ENCODE measurements at places on chromosomes 7 and 10.

GRCh38 chr10:77398986-77399755 lies 238.4 kb downstream of the KCNMA1 start:
- no peak for DNase-seq

GRCh38 chr7:83475420-83475819 lies 173.5 kb downstream of the SEMA3E start:
- DNase-seq, result no peak

DNA sequence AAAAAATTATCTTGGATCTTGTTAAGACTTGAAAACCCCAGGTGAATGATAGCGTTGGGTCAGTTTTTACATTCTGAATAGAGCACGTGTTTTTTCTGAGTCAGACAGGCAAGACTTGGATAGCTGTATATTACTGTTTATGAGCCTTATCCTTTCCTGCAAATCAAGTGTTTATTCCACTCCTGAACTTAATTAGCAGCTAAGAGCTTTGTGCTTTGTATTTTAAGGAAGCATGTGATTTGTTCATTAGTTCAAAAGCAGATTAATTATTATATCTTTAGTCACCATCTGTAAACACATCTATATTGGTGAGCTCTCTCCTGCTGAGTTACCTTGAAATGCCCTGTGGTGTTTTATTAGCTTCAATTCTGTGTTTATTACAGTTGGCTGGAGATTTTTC lies 98.6 kb upstream of the PRPS1L1 start:
- DNase-seq, result no peak

- no peak for DNase-seq
These were observed 730.6 kb upstream of the VSTM2A start for GRCh38 chr7:53811555-53812079.

DNA sequence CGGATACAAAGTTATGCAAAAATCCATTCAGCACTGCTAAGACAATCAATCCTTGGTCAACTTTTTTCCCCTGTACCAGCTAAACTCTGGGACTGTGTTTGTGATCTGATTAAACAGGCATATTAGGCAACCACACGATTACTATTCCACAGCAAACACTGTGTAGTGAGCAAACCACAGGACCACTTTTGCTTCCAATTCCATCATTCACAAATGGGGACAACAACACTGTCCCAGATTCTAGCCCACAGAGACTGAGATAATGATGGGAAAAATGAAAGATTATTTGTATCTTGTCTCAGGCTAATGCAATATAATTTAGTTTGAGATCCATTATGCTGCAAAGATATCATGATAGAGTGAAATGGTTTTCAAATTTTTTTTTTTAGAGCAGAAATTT lies 163.7 kb upstream of the AOAH start:
- no peak for DNase-seq

GRCh38 chr7:37337522-37337921 lies 111.1 kb downstream of the ELMO1 start:
- DNase-seq, result no peak

DNA sequence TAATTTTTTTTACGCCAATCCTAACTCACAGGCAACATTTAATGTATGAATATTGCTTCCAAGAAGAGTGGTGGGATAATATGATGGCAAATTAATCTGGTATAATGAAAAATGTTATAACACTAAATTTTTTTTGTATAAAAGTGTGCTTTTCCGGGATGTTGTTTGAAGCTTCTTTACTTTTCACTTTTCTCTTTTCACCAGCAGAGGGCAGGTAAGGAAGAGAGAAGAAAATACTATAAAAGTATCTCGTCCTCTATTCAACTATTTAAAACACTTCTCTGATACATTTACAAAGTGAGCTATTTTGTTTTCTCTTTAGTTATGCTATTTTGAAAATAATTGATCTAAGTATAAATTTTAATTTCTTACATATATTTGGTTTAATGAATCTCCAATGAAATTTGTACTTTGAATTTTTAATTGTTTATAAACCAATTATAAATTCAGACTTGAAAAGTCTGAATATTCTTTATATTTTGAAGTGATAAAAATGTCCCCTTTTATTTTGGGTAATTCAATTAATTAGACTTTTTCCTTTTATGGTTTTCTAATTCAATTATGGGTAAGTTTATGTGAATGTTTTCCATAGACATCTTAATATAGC lies 20.7 kb upstream of the CFTR start:
- DNase-seq, result no peak

DNA sequence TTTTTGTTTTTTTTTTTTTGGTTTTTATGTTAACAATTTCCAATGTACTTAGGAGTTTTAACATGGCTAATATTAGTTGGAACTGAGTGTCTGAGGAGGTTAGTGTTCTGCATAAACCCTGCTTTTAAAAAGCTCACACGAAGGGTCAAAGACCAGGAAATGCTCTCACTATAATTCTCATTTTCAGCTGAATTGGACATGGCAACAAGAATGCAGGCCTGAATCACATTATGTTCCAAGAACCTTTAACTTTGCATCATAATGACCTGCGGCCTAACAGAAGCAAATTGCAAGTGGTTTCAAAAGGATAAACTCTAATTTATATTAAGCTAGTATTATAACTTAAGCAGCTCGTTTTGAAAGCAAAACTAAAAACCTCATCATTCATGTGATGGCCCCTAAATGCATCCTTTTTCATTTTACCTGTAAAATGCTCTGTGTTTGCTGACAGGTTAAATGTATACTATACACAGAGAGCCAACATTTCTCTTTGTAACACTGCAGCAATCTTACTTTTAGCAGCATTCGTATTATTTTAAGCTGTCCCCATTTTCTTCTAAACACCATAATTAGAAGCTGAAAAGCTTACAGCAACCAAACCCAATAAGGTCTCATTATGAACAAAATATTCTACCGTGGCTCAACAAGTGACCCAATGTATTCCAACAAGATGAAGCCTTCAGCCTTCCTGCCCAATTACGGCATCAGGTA lies 242.8 kb upstream of the SP4 start:
- DNase-seq, result no peak

DNA sequence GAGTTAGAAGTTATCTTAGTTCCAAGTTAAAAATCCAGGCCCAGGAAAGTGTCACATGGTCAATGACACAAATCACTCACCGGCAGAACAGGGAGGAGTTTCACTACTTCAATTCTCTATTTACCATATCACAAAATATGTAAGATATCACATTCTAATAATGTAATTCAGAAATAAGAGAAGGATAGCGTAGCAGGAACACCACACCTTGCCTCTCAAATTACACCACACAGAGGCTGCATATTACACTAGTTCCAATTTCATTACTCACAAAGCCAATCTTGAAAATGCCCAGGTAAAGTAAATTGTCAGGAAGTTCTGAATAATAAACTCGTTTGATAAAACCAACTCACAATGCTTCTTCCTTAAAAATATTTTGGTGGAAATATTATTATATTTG lies 169.2 kb downstream of the CTTNBP2 start:
- no peak for DNase-seq

GRCh38 chr10:89419548-89419947 lies 5.2 kb downstream of the IFIT5 start:
- DNase-seq, result no peak

GRCh38 chr7:45394117-45394708 lies 180.0 kb upstream of the ADCY1 start:
- DNase-seq, result no peak

DNA sequence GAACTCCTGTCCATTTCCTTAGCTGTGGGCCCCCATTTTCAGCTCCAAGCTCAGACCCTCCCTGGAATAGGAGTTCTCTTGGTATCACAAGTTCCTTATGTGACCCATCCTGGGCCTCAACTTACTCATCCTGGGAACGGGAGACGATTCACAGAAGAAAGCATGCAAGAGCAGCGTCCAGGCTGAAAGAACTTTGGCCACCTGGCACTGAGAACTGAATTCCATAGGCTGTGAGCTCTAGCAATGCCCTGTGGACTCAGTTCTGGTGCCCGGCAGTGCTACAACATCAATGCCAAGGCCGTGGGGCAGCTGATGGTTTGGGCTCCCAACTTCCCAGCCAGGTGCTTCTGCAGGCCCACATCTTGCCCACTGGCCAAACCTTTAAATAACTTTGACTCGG lies 3.9 kb upstream of the CUEDC2 start:
- DNase-seq, result no peak

GRCh38 chr7:12066521-12066920 lies 144.6 kb upstream of the TMEM106B start:
- no peak for DNase-seq

DNA sequence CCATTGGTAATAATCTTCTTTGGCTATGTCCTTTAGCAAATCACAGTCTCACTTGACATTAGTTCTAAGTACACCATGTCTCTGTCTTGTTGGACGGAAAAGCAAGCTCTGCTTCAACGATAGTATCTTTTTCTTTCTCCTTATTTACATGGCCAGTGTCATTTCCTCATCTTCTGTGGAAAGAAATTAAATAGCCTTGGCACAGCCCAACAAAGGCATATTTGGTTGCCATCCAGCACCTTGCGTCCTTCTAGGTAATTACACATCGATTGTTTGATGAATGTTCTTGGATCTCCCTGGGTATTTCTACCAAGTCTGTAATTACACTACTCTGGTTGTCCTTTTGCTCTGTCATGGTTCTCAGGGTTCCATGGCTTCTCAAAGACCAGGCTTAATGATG lies 183.1 kb downstream of the CHN2 start:
- no peak for DNase-seq

DNA sequence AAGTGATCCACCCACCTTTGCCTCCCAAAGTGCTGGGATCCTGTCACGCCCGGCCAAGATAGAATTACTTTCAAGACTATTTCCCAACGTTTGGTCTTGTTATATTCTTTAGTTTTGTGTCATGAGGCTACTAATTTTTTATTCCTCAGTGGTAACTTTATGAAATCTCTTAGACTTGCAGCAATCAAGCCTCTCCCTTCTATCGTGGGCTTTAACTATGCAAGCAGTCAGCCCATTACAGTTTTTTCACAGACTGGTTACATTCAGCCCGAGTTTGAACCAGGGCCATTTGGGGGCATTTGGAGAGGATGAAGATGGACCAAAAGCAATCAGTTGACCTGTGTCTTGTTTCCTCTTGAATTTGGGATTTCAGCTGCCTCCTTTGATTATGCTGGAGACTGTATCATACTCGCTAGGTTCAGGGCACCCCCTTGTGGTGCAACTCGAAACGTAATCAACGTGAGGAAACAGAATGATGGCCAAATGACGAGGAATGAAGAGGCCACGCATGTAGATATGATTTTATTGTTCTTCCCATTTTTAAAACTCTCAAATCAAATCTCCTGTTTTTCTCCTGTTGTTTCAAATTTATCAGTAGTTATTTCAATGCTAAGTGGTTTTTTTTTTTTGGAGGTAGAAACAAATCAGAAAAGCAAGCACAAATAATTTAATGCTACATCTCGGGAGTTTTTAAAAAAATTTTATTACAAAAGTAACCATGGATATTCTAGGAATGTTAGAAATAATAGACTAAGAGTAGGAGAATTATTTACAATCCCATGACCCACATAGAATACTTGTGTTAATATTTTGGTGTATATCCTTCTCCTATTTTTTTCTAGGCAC lies 151.6 kb downstream of the KIAA1217 start:
- no peak for DNase-seq

DNA sequence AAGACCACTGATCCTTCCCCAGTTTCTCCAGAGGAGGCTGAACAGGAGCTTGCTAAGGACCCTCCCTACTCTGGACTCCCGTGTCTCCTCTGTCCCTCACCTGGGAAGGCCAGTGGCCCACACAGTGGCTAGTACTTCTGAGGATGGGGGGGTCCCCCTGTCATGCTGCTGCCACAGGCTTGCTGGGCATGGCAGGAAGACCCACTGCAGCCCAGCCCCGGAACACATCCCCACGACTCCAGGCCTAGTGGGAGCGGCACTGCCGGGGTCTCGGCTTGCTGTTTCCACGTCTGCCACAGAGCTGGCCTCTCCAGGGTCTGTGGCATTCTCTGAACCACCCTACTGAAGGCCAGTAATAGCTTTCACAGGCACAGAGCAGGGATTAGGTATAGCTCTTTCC lies 25.9 kb upstream of the NPFFR1 start:
- DNase-seq, result no peak

GRCh38 chr7:112821345-112821744 lies 31.2 kb upstream of the TMEM168 start:
- DNase-seq, result no peak

GRCh38 chr10:130554701-130555410 lies 418.7 kb downstream of the GLRX3 start:
- DNase-seq, result no peak

GRCh38 chr10:116079355-116079754 lies 193.7 kb downstream of the GFRA1 start:
- DNase-seq, result no peak

DNA sequence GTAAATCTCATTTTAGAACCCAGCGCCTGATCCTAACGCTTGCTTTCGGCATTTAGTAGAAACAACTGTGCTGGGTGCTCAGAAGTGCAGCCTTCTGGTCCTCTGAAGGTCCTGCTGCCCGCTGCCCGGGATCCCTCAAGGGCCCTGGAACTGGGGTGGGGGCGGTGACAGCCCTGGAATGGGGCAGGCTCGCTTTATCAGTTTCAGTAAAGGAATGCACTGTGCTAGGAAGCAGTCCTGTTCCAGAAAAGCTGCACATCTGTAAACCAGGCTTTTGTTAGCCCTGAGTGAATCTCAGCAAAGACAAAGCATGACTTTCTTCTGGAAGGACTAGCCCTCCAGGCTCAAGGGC lies 254.6 kb downstream of the TNS3 start:
- no peak for DNase-seq

- DNase-seq, result no peak
These were observed 127.6 kb upstream of the UNC5B start for GRCh38 chr10:71084818-71085126.

GRCh38 chr7:8371742-8372141 lies 61.7 kb upstream of the NXPH1 start:
- DNase-seq, result no peak

GRCh38 chr7:151327659-151328058 lies 14.0 kb upstream of the NUB1 start:
- no peak for DNase-seq
